Left lung (tissue), 14 donors: ENCODE measurements at places on chromosomes 1 and 21. TPM values are rescaled to one million over a fixed set of nuclear protein-coding genes. Genes with fewer than 3 reads are reported as not detected.

CR2 gene
- 0.29 TPM for total RNA-seq

HMCN1 gene
- total RNA-seq, result 24.0 TPM

GCSAML gene
- 0.84 TPM for total RNA-seq

RXRG gene
- total RNA-seq, result 1.8 TPM

DCST1 gene
- total RNA-seq, result not detected

LRRC7 gene
- not detected for total RNA-seq

RHD gene
- 0.44 TPM for total RNA-seq

GNG12 gene
- 57.0 TPM for total RNA-seq

SPRR4 gene
- not detected for total RNA-seq

VHLL gene
- not detected for total RNA-seq

TSSK3 gene
- 1.8 TPM for total RNA-seq

ANKRD65 gene
- total RNA-seq, result 35.2 TPM

KRTAP6-2 gene
- not detected for total RNA-seq

PHC2 gene
- 125 TPM for total RNA-seq

EPHA2 gene
- total RNA-seq, result 36.9 TPM

COP1 gene
- 42.5 TPM for total RNA-seq

HPDL gene
- total RNA-seq, result 0.20 TPM

GBP3 gene
- 32.6 TPM for total RNA-seq

AGRN gene
- 96.8 TPM for total RNA-seq

KDM1A gene
- total RNA-seq, result 39.5 TPM

C21orf58 gene
- 6.4 TPM for total RNA-seq

CEP170 gene
- total RNA-seq, result 111 TPM

MROH7 gene
- 1.6 TPM for total RNA-seq

KRTAP10-11 gene
- total RNA-seq, result not detected

KRTAP10-9 gene
- not detected for total RNA-seq

SIPA1L2 gene
- 19.4 TPM for total RNA-seq

SGIP1 gene
- total RNA-seq, result 6.8 TPM

ADCY10 gene
- total RNA-seq, result 0.37 TPM

LAD1 gene
- 20.1 TPM for total RNA-seq
